ENCODE measurements at places on chromosomes 11 and 22.

DNA sequence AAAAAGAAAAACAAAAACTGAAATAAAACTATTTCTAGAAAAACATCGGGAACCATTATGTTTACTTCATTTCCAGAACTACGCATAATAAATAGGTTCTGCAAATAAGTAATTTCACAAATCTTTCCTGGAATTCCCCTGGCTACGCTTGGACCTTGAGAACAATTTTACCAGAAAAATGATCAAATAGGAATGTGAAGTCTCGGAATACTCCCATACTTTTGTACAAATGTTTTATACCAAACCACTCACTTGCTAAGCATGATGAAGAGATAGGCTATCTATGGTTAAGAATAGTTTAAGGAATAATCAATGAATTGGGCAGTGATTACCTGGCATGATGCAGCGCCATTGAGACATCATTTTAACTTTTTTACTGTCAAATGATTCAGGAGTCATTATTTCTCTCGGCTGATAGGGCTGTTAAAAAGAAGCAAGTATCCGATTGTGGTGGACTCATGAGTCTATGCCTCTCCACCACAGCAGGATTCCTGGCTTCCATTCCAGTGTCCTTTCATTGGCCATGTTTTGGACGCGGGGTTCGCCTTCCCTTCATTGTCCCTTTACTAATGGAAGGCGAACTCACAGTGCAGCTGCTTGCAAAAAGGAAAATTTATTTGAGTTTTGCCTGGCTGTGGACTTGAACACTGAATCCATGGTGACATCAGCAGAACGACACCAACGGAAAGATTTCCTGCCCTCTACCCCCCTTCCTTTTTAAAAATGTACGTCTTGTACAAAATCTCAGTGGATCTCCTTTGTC is 39.9 kb upstream of the BLID start:
- DNase-seq, result peak; percentile 42

DNA sequence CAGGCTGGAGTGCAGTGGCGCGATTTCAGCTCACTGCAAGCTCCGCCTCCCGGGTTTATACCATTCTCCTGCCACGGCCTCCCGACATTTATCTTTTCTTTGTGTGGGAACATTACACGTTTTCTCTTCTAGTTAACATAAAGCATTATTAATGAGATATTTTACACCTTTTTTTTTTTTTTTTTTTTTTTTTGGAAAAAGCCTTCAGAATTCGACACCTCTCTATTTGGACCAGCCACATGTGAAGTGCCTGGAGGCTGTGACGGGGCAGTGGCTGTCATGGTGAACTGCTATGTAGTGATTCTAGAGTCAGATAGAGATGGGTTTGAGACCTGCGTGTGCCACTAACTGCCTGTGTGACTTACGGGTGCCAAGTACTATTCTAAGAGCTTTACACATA is 64.3 kb downstream of the SMIM38 start:
- DNase-seq, result no peak

GRCh38 chr11:41377709-41378394 is 81.6 kb downstream of the LRRC4C start:
- DNase-seq, result no peak

GRCh38 chr11:8691601-8692000 is 9.0 kb downstream of the RPL27A start:
- no peak for DNase-seq

DNA sequence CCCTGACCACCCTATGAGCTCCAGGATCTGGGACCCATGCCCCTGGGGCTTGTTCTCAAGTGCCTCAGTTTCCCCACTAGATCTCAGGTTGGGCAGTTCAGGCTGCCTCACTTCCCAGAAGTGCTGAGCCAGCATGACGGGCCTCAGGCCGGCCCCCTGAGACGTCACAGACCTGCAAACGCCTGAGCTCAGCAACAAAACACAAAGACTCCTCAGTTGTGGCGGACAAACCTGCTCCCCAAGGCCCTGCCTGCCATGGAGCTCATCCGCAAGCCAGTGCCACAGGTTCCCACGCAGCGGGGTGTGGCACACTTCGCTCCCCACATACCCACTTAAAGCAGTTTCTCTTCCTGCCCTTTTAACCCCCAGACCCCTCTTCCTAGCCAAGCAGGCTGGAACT is 45.2 kb downstream of the NECTIN1 start:
- DNase-seq, result no peak

GRCh38 chr11:94049351-94049750 is 28.2 kb downstream of the HEPHL1 start:
- DNase-seq, result no peak

GRCh38 chr22:44678556-44679305 is 23.3 kb upstream of the PRR5 start:
- DNase-seq, result no peak

DNA sequence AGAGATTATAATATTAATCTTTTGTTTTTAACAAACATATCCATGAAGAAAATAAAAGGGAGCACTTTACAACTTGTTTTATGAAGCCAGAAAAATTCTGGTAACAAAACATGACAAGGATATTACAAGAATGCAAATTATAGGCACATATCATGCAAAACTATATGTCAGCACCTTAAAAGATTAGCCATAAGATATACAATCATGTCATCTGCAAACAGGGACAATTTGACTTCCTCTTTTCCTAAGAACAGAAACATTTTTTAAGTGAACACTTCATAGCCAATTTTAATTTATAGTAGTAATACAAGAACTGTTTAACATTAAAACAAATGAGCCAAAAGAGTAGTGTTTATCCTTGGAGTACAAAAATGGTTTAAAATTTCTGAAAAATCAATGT is 916.5 kb upstream of the CNTN5 start:
- DNase-seq, result no peak

DNA sequence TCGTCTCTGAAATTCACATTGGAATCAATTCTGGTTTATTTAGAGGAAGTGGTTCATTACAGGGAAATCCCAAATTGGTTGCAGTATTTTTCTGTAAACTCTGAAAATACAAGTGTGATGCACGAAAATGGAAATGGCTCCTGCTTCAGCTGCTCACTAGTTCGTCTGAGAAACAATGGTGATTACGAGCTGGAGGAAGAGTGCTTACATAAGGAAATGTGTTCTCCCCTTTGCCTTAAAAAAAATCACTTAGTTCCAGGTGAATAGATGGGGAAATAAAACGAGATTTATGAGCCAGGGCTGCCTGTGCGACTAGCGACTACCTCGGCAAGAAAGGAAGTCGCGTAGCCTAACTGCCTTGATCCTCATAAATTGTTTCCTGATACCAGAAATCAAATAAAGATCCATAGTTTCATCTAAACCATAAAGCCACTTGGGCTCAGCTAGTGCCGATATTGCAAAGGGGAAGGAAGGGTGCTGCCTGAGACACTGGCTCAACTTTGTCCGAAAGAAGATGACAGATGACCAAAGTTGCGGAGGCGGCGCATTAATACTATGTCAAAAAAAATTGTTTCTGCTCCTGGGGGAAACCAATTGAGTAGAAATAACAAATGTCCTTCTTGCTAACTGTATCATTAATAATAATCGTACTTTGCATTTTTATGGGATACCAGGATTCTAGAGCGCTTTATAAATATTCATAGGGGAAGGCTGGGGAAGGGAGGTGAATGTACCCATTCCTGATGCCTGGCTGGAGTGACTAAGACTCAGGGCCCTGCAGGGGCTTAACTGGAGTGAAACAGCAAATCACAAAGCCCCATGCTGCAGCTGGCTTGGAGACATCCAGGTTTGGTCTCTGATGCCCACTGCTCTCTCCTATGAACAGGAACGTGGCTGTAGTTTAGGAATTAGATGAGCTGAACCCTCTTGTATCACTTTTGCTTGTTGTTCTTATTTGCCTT is 185.7 kb downstream of the BLID start:
- no peak for DNase-seq

DNA sequence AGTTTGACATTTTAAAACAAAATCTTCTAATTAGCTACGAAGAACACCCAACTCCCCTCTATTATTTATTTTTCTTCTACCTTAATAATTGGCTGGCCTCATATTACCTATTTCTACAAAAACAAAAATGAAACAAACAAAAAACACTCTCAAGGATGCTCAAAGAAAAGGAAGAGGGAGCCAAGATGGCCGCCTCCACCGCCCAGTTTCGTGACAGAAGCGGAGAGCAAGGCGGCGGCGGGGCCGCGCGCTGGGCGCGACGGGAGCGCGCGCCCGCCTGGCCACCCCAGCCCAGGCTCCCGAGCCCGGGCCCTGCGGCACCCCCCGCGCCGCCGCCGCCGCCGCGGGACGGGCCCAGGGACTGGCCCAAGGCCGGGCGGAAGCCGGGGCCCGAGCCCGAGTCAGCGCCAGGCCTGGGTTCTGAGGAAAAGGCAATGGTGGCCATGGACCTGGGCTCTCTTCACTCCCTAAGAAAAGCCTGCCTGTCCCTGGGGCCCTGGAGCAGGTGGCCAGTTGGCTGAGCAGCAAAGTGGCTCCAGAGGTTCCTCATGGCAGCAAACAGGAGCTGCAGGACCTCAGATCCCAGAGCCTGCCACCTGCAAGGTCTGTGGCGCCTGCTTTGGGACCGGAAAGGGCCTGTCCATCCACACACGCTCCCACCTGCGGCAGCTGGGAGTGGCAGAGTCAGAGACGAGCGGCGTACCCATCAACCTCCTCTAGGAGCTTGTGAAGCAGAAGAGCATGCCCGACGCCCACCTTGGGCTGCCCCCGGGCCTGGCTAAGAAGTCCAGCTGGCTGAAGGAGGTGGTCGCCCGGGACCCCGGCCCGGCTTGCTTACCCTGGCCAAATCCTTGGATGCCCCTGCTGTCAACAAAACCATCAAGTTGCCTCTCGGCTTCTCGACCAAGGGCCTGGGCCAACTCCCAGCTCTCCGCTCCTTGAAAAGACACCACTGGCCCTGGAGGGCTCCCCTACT is 543.2 kb upstream of the CCDC179 start:
- no peak for DNase-seq

- DNase-seq, result no peak
Measured at GRCh38 chr11:67117672-67118180, 1.3 kb upstream of the KDM2A start.

GRCh38 chr11:12829131-12829530 is 154.9 kb downstream of the TEAD1 start:
- DNase-seq, result no peak

GRCh38 chr11:64241241-64241490 is 271 bp downstream of the FKBP2 start:
- no peak for DNase-seq

DNA sequence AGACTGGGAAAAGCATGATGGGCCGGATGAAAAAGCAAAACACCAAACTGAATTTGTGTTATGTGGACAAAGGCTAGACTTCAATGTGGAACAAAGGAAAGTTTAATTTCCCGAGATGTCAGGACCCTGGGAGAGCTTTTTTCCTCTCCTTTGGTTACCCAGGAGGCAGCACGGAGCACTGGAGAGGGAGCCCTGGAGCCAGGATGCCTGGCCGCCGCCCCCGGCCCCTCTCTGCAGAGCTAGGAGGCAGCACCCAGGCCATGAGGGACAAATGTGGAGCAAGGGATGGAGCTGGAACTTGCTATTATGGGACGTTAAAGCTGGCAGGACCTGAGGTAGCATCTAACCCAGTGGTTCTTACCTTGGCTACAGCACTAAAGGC is 108.9 kb downstream of the MORC2 start:
- DNase-seq, result no peak

DNA sequence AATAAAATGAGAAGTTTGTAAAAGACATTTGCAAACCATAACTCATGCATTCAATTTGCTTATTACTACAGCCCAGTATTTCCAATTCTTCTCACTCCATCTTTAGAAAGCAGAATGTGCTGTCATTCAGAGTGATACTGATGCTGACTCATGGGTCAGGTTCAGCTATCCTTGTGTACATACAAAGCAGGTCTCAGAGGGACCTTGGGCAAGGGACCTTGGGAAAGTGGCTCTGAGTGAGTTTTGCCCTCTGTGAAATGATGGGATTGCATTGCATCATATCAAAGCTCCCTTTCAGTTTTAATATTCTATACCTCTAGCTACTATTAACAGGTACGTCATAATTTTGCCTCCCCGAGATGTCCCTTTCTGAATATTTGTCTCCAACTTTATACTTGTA is 848.7 kb downstream of the OPCML start:
- no peak for DNase-seq

DNA sequence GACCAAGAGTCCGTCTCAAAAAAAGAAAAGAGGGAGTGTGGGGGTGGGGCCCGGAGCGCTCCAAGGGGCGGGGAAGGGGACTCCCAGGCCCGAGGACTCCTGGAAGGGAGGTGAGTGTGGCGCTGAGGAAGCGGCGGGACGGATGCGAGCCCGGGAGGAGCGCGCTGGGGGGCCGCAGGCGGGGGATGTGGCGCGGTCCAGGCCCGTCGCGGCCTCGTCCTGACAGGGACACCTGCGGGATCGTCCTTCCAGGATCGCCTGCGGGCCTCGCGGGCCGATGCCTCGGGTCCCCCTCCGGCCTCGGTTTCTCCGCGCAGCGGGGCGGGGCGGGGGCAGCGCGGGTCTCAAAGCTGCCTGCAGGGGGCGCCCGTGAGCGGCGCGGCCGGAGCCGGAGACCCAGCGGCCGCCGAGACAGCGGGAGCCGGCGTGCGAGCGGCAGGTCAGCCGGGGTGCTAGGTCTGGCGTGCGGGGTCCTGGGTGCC is 3.8 kb upstream of the ADORA2A start:
- no peak for DNase-seq

GRCh38 chr11:75924966-75925784 is 110.2 kb downstream of the UVRAG start:
- no peak for DNase-seq

- DNase-seq, result no peak
Measured at GRCh38 chr22:20653795-20654342, 120.0 kb upstream of the SERPIND1 start.

GRCh38 chr11:83319346-83319745 is 33.2 kb upstream of the CCDC90B start:
- DNase-seq, result no peak

DNA sequence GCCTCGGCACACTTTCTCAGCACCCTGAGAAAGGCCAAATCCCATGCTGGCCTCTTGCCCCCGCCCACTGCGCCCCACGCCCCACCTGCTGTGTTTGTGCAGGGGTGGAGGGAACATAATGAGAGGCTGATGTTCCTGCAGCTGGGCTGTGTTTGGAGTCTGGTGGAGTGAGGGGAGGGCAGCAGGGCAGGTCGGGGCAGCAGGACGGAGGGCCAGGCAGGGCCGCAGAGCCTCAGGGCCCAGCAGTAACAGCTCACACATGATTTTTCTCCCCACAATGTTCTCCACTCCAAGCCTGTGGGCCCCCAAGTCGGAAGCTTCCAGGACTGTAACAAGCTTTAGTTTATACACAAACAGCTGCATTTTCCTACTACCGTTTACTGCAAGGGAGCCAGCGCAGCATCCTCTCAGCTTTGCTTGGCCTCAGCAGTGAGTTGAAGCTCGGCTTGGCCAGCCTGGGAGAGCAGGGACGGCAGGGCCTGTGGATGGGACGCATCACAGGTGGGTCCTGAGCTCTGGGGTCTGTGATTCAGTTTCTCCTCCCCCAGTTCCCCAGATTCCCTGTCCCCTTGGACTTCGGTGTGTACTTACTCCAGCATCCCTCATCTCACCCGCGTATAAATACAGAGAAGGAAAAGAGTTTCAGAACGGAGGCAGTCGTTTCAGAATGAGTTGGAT is 51.0 kb downstream of the RPUSD4 start:
- DNase-seq, result no peak

DNA sequence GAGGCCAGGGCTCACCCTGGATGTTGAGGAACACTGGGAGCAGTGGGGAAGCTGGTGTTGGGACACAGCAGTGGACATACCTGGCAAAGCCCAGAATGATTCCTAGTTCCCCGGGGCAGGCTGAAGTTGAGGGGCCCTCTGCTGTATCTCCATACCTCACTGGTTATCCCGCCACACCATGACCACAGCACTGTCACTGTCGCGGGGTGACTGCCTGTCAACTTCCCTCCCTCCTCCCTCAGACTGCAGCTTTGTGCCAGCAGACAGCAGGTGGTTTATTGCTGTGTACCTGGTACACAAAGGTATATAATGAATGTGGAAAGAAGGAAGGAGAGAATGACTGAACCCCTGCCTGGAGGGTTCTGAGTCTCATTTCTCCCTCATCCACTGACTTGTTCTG is 318.7 kb downstream of the TMEM135 start:
- no peak for DNase-seq
